ENCODE measurements at places on chromosomes 6 and 20.

GRCh38 chr6:151377095-151377494, 14.3 kb downstream of the ZBTB2 start:
- no peak overlapping the region for H3K27ac ChIP-seq
- H3K4me1 ChIP-seq = peaks cover 16% of the 10 kb centered on the region
- no peaks in the 10 kb centered on the region for H3K27me3 ChIP-seq
- DNase-seq = no peak
- no peak overlapping the region for H3K4me3 ChIP-seq

- H3K27me3 ChIP-seq = no peaks in the 10 kb centered on the region
- no peak overlapping the region for H3K4me3 ChIP-seq
- no peaks in the 10 kb centered on the region for H3K36me3 ChIP-seq
- H3K27ac ChIP-seq = no peak overlapping the region
Observed at GRCh38 chr6:158376631-158377081, 64.4 kb downstream of the TULP4 start.

- H3K36me3 ChIP-seq = no peaks in the 10 kb centered on the region
- H3K4me3 ChIP-seq = no peak overlapping the region
- H3K27ac ChIP-seq = no peak overlapping the region
- DNase-seq = peak; percentile 21
Observed at GRCh38 chr20:18004384-18005031, 35.7 kb downstream of the MGME1 start.

- no peaks in the 10 kb centered on the region for H3K27me3 ChIP-seq
- no peak for DNase-seq
- peaks cover 4% of the 10 kb centered on the region for H3K4me1 ChIP-seq
- H3K27ac ChIP-seq = no peak overlapping the region
Observed at GRCh38 chr20:24779946-24780345, 169.1 kb upstream of the CST7 start.

Measured in upper lobe of left lung (tissue), 6 donors.